ENCODE measurements at places on chromosomes 1 and 21.
A peak's percentile ranks its signal among the peaks of the same experiment; 100 is the strongest.

- no peak for DNase-seq
Observed at GRCh38 chr21:36527317-36527716, 47.4 kb upstream of the CLDN14 start.

- no peak for DNase-seq
Observed at GRCh38 chr1:65845535-65846060, 52.9 kb downstream of the PDE4B start.

GRCh38 chr1:31238986-31239613, 587 bp downstream of the NKAIN1 start:
- DNase-seq = peak; percentile 70

DNA sequence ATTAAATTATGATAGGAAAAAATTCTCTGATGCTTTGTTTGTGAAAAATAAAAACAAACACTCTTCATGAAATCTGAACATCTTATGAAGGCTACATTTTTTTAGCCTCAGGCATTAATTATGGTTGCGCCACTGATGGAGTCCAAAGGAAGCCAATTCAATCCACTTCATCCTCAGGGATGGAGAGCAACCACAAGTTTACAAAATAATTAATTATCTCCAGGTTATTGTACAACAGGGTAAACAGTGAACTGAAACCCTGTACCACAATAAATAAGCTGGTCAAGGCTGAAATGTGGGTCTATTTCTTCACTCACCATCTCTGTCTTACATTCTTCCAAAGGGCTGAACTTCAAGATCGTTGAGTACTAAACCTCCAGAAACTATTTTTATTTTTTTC, 49.2 kb downstream of the MRPL39 start:
- no peak for DNase-seq

GRCh38 chr1:77273891-77274290, 7.9 kb upstream of the AK5 start:
- no peak for DNase-seq

GRCh38 chr21:27673581-27673980, 706.7 kb upstream of the ADAMTS5 start:
- no peak for DNase-seq

GRCh38 chr1:51439895-51440294, 79.2 kb downstream of the EPS15 start:
- DNase-seq = no peak

DNA sequence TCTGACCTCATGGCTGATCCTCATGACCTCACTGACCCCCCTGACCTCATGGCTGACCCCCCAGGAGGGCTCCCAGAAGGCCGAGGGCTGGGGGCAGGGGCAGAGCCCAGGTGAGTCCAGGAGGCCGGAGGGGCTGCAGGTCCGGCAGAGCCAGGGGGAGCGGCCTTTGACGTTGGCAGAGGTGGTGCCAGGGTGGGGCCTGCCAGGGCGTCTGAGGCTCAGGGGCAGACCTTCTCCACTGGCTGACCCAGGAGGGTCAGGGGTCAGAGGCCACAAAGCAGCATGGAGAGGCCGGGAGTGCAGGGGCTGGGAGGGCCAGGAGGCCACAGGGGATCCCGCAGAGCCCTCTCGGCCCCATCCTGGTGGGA, 28.1 kb upstream of the TTLL10 start:
- no peak for DNase-seq

DNA sequence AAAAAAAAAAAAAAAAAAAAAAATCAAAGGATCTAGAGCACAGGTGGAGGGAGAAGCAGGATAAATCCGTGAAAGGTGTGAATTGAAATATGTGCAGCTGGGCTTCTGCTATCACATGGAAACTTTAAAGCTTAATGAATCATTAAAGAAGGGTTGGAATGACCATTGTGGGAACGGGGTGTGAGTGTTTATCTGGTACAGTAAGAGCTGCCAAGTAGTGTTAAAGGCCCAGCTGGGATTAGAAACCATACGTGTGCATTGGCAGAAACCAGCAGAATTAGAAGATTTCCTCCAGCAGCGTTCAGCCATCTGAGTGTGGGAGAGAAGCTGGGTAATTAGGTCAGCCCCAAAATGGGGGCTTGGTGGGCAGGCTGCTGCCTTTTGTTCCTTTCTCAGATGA, 13.5 kb downstream of the FALEC start:
- no peak for DNase-seq

- DNase-seq = peak; percentile 47
Observed at GRCh38 chr1:100360790-100361510, 8.6 kb downstream of the CDC14A start.

DNA sequence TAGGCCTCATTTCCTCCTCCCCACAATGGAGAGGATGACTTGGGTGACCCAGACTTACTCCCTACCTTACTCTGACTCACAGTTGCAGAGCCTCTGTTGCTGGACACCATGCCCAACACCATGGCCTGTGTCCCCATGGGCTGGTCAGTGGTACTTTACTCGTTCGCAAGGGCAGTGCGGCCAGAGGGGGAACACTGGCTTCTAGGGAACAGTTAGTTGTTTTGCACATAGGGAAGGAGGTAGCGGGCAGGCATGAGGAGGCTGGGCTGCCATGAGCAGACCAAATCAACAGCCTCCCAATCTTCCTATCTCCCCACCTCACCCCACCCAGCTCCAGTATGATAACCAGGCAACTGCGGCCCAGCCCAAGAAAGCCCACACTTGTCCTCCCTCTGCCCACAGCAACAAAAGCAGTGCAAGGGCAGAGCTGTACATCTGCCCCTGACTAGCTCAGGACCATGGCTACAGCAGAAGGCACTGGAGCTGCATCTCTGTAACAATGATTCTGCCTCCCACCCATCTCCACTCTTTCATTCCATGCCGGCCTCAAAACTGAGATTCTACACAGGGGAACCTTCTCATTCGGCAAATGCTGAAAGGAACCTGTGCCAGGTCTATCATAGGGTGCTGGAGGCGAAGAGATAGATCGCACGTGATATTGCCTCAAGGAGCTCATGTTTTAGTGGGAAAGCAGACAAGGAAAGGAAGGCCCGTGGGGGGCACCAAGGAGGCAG, 18.6 kb downstream of the TAL1 start:
- DNase-seq = no peak

DNA sequence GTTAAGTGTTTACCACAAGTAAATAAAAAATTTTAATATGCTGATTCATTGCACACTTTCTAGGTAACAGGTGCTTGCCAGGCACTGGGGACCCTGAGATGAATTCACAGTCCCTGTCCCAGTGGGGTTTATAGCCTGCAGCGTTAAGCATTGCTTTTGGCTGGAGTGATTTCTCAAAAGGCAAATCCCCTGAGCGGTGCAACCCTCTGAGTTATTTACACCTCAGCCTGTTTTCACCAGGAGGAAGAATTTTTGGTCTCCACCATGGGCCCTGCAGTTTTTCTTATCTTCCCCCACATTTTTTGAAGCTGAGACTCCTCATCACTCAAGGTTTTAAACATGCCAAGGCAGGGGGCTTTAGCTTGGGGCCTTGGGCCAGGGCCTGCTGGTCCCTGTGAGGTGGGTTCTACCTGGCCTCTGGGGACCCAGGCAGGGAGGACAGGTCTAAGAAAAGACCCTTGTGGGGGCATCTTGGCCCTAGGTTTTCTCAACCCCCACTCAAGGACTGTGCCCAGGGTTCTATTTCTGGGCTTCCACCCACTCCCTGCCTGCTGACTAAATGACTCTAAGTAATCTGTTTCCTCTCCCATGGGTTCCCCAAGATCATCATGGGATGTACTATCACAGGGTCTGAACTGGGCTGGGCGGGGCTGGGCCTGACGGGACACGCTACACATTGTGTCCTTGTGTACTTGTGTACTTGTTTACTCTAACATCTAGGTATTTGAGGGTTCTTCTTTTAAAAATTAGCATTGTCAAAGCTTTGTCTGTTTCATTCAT, 10.2 kb upstream of the CHIT1 start:
- DNase-seq = no peak

DNA sequence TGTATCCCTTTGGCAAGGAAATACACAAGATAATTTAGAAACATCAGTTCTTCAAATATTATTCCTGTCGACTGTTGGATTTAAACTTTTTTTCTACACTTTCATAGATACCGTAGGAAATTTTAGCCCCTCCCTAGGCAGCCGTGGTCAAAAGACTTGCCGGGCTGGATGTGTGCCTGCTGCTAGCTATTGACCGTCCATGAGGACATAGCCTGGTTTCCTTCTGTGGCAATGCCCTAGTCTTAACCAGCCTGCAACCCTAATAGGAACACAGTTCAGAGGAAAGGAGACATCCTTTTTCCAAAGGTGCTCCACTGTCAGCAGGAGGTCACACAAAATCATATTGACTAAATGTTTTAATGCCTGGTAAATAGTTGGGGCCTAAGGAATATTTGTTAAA, 20.4 kb upstream of the KIAA1614 start:
- DNase-seq = no peak

- no peak for DNase-seq
Observed at GRCh38 chr1:175363031-175363430, 170.5 kb upstream of the KIAA0040 start.

DNA sequence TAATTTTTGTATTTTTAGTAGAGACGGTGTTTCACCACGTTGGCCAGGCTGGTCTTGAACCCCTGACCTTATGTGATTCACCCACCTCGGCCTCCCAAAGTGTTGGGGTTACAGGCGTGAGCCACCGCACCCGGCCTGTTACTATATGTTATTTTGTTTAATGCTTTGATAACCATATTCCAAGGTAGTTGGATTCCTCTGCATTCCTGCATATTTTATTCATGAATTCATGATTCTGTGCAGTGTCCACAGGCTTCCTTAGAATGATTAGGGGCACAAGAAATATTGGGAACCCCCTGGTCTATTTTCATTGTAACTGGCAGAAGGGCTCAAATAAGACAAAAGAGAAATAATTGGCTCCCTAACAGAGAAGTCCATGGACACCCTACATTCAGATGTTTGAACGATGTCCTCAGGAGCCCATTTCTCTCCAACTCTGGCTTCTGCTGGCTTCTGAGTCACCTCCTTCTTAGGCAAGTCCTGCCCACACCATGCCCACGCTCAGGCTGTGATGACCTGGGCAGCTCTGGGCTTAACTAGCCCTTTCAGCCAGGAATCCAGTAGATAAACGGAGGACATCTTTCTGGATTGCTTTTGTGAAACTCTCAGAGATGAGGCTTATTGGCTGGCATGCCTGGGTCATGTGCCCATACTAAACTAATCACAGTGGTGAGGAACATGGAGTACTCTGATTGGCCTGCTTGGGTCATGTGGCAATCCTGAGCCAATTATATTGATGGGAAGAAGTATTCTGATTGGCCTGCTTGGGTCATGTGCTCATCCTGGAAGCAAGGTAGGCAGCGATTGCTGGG, 32.6 kb downstream of the TNFRSF8 start:
- no peak for DNase-seq

- no peak for DNase-seq
Observed at GRCh38 chr1:103514920-103515503, 10.5 kb upstream of the RNPC3 start.

GRCh38 chr1:74570797-74571492, 58.5 kb upstream of the LRRC53 start:
- DNase-seq = no peak

GRCh38 chr1:115170961-115171392, 81.7 kb upstream of the TSPAN2 start:
- no peak for DNase-seq

DNA sequence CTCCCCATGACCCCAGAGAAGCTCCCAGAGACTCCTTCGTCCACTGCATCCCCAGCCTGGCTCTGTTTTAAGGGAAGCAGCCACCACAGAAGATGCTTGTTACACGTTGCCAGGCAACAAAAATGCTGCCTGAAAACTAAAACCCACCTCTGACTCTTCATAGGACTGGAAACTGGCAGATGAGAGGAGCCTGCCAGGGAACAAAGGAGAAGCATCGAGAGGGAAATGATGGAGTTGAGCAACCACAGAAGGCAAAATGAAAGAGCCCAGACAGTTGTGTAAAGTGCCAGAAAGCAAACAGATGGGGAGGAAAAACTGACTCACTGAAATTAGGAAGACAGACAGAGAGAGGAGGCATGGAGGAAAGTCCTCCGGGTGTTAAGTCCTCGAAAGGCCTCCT, 118.4 kb downstream of the KCNN3 start:
- DNase-seq = peak; percentile 73

- no peak for DNase-seq
Observed at GRCh38 chr1:41456847-41457540, 27.5 kb downstream of the EDN2 start.

DNA sequence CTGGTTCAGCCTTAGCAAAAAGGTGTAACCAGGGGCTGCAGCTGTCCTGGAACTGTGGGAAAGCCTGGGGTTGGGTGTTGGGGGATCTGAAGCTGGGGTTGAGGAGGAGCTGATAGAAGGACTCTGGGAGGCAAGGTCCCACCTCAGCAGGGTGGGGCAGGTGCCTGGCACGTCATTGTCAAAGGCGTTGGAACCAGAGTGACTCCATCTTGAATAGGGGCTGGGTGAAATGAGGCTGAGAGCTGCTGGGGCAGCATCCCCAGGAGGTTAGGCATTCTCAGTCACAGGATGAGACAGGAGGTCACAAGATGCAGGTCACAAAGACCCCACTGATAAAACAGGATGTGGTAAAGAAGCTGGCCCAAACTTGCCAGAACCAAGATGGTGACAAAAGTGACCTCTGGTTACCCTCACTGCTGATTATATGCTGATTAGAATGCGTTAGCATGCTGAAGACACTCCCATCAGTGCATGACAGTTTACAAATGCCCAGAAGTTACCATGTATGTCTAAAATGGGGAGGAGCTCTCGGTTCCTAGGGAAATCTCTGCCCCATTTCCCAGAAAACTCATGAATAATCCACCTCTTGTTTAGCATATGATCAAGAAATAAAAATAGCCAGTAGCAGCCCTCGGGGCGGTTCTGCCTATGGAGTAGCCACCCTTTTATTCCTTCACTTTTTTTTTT, 85.4 kb downstream of the IER5 start:
- DNase-seq = peak; percentile 1

DNA sequence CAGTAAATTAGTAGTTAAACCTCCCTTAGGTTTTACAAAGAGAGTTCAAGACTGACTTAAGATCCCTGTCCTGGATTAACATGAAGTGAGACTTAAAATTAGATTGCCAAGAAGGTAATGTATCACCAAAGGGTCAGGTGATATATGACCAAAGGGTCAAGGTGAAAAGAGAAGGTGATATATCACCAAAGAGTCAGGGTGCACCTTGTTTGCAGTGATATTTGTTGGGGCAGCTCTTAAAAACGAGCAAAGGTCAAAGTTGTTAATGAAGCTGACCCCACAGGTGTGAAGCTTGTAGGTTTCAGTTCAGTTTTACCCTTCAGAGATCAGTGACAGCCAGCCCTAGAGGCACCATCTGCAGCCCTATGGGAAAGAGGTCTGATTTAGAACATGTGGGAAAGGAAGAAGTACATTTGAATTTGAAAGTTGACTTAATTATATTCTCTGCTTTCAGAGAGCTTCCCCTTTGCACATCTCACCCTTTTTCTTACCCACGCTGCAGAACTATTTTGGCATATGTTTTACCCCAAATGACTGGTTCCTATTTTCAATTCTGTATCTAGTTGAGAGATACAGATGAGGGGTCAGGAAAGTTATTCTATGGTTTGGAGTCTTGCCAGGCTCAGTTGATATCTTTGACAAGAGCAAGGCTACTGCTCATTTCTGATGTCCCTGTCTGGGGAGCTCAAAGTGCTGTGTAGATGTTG, 170.8 kb downstream of the S1PR1 start:
- DNase-seq = no peak

GRCh38 chr1:220313576-220313975, 41.3 kb upstream of the RAB3GAP2 start:
- no peak for DNase-seq

All from stomach (tissue), 19 donors.